ENCODE measurements at places on chromosomes 2 and 18.

DNA sequence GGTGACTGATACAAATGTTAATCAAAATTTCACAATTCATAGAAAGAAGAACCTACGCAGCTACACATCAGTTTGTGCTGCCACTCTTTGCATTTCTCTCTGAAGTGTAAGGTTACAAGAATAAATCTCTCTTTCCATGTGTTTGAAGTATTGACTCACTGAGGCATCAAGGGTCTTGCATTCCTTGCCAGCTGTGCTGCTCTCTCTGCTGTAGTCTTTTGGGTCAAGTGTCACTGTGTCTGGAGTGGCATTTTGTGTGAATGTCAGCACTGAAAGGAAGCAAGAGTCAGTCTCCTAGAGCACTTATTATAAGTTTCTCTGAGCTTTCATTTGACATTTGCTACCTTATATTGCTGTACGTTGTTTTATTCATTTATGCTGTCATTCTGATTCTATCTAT, 1696.1 kb upstream of the LRRTM1 start:
- peak; percentile 20 for DNase-seq

DNA sequence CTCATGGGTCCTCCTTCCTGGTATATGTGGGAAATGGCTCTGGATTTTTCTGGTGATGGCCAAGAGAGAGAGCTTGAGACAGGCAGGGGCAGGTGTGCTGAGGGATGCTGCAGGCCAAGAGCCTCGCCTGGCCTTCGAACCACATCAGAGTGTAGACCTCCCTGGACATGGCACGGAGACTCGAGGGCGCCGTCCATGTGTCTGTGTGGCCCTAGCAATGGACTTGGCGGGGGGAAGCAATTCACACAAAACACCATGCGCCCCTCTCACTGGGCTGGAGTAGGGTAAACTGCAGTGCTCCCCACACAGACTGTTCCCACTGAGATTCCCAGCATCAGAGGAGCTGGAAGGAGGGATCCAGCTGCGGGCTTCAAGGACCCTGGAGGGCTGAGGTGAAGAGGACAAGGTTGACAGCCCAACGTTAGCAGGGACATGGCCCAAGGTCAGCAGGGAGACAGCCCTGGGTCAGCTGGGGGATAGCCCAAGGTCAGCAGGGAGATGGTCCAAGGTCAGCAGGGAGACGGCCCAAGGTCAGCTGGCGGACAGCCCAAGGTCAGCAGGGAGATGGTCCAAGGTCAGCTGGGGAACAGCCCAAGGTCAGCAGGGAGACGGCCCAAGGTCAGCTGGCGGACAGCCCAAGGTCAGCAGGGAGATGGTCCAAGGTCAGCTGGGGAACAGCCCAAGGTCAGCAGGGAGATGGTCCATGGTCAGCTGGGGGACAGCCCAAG, 75.4 kb upstream of the HDAC4 start:
- no peak for DNase-seq

DNA sequence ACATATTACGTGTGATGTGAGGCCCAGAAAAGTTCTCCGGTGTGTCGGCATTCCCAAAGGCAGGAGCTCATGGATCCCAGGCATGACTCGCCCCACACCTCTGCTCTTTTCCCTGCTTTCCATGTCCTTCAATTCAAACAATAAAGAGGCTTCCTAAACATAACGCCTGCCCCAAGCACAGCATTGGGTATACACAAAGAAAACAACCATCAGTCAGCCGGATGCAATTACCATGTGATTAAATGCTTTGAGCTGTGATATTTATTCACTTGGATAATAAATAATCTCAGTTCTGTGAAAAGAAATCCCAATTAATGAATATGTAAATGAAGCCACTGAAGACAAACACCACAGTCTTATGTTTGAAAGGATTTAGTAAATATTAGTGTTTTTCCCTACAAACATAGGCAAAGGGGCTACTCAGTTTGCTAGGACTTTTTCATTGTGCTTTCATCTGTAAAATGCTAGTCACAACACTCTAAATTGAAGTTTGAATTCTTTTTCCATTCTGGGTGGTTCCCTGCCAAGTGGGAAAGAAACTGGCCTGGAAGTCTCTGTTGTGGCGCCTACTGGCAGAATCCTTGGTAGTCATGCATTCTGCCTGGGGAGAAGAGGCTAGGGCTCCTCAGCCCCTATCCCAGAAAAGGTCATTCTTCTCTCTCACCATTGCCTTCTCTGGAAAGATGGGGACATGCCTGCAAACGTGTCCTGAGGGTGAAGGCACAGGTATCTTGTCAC, 144.7 kb downstream of the COL6A3 start:
- DNase-seq: no peak

DNA sequence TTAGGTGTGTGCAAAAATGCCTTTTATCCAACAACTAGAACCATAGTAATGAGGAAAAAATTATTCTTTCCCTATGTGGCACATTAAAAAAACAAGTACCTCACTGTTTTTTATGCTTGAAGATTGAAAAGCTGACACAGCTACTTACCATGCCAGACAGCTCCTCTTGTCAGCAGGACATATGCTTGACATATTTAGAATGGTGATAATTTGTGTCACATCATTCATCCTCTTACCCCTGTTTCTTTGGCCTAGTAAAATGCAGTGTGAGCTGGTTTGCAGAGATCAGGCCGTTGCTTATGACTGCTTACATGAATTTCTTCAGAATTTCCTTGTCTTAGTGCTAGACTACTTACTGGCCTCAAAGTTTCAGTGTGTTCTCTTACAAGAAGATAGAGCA, 869.9 kb downstream of the LRP1B start:
- DNase-seq: no peak

DNA sequence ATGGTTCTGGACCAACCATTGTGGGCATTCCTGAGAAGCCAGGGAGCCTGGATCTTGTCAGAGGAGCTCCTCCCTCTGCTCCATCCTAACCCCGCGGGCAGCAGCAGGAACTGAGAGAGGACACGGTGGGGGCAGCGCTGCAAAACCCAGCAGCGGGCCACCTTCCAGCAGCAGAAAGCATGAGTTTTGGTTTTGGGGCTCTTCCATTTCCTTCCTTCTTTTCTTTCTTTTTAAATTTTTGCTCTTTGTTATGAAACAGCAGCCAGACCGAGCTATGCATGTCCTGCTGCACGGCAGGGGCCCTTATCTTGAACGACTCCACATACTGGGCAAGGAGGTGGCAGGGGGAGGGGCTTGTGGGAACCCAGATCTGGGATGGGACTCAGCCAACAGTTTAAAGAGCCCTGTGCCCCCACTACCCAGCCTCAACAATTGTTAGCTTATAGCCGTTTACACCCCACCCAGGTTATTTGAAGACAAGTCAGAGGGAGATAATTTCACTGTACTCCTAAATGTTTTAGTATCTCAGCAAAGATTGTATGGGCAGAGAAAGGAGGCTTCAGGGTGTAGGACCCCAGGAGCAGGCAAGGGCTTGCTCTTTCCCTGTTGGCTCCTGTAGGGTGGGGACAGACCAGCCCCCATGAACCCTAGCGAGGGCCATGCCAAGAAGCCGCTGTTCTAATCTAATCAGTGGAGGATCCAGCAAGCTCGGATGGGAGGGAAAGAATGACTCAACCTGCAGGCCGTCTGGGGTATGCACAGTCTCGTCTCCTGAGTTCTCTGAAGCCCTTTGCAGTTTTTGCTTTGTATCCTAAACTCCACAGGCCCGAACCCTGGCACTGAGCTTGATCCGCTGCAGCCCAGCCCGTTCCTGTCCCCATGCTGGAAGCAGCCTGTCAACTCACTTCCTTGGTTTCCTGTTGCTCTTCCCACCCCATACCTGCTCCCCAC, 75.3 kb downstream of the LRRFIP1 start:
- no peak for DNase-seq
